ENCODE measurements at places on chromosomes 4 and X. TPM values are rescaled to one million over a fixed set of nuclear protein-coding genes. Genes with fewer than 3 reads are reported as not detected.

Gene STPG2
- total RNA-seq: not detected

Gene GYG2
- total RNA-seq: 4.8 TPM

Gene SSX2
- not detected for total RNA-seq

Gene FAM9B
- total RNA-seq: not detected

Gene PPBP
- total RNA-seq: not detected

Gene KLB
- total RNA-seq: 0.06 TPM

Gene KCND1
- total RNA-seq: 0.92 TPM

Measured in A549 treated with ZK216348 at 1 μM for 4 hours (cell line).